Fibroblast of skin of left quadriceps (primary cell): ENCODE measurements at places on chromosomes 4 and X.

- no peak for DNase-seq
Observed at GRCh38 chrX:38103857-38104812, 97.8 kb downstream of the SYTL5 start.

DNA sequence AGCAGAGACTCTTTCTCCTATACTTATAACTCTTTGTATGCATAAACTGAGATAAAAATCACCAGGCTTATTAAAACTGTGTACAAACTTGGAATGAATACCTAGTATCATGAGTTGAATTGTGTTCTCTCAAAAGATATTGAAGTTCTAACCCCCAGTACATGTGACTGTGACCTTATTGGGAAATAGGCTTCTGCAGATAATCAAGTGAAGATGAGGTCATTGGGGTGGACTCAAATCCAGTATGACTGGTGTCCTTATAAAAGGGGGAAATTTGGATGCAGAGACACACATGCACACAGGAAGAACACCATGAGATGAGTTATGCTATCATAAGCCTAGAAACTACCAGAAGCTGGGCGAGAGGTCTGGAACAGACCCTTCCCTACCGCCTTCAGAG, 26.2 kb downstream of the ZNF827 start:
- no peak for DNase-seq

GRCh38 chr4:75180790-75181776, 248.2 kb downstream of the PARM1 start:
- DNase-seq: no peak

- peak; percentile 5 for DNase-seq
Observed at GRCh38 chr4:154618708-154619315, 6.4 kb upstream of the FGG start.
